ENCODE measurements at places on chromosomes 12 and 14.

DNA sequence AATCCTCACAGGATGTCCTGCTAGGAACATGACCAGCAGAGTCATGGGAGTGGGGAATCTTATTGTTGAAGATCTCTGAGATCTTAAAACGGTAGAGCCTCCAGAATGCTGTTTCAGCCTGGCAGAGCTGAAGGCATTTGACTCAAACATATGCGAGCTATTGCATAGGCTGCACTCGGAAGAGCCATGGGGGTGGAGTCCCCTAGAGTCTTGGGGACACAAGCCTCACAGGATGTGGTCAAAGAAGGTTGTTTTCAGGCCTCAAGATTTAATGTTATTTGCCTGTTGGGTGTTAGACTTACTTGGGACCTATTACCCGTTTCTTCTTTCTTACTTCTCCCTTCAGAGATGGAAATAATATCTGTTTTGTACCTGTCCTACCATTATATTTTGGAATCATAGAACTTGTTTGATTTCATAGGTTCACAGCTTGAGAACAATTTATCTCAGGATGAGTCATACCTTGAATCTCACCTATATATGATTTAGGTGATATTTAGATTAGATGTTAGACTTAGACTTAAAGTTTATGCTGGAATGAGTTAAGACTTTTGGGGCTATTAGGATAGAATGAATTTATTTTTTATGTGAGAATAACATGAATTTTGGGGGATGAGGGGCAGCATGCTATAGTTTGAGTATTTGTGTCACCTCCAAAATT is 172.2 kb upstream of the ATP2B1 start:
- no peak for DNase-seq

- no peak for DNase-seq
Observed at GRCh38 chr14:30928462-30928861, 54.1 kb downstream of the COCH start.

DNA sequence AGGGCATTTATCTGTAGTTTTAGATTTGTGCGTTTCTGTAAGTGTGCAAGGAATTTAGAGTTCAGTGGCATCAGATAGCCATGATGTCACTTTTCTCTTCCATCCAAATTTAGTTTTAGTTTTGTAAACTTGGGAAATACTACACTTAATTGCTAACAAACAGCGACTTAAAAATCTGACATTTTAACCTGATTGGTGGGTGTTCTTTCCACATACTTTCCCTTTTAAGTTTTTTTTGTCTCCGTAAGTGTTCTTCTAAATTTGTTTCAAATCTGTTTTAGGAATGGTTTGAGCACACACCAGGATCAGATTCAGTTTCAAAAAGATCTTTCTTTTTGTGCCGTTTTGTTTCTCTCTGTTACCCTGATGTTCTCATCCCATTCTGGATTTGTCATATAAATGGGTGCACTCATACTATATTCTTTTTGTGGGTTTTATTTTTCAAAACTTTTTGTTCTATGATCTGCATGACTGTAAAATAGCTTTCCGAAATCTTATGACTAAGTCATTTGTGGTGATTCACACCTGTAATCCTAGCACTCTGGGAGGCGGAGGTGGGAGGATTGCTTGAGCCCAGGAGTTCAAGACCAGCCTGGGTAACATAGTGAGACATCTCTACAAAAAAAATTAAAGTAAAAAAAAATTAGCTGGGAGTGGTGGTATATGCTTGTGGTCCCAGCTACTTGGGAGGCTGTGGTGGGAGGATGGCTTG is 58.9 kb downstream of the FBXO34 start:
- DNase-seq = no peak

GRCh38 chr12:133231001-133231400 is 4.7 kb downstream of the ANHX start:
- DNase-seq = no peak

GRCh38 chr12:107607464-107608392 is 77.9 kb upstream of the PWP1 start:
- DNase-seq = peak; percentile 64

DNA sequence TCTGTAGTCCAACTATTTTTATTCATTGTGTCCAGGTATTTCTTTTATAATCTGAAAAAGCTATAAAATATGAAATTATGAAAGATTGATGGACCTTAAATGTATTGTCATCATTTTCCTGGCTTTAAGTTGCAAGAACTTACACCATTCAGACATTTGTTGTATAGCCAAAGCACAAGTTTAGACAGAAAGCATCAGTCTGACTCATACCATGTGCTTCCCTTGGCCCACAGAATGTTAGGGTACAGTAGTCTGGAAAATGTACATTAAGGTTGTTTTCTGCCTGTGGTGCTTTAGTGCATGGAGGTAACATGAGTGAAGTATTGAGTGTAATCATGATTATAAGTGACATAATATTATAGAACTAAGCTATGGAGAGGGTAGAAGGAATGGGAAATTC is 1002.5 kb downstream of the BCL11B start:
- no peak for DNase-seq

DNA sequence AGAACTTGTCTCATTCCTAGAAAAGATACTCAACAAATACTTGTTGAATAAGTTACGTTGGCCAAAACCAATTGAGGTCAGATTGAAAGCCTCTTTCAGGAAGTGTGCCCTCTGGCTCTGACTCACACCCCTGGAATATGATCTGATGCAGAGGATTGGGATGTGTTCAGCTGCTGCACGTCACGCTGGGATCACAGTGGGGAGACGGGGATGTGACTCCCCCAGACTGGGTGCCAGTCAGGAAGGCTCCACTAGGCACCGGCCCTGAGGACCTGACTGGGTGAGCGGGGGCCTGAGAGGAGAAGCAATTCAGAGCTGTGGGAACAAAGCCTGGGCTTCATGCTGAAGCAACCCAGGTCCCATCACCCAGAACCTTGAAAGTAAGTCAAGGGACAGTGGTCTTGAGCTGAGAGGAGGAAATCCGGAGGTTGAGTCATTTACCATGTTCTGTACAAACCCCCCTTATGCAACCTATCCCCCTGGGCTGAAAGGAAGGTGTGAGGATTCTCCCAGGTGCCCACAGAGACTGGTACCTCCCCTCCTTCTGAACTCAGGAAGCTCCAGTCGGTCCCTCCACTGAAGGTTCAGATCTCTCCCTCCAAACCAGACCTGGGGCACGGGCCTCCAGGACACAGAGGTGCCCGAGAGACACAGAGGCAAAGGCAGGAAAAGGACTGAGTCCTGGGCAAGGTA is 3.9 kb downstream of the CEBPE start:
- no peak for DNase-seq

- no peak for DNase-seq
Observed at GRCh38 chr14:64681796-64682710, 22.2 kb upstream of the PLEKHG3 start.

- DNase-seq = no peak
Observed at GRCh38 chr14:39581474-39581873, 149.2 kb upstream of the FBXO33 start.

GRCh38 chr14:100410056-100410565 is 87.0 kb downstream of the SLC25A47 start:
- DNase-seq = no peak

- no peak for DNase-seq
Observed at GRCh38 chr14:48417715-48418500, 742.5 kb upstream of the MDGA2 start.

- peak; percentile 68 for DNase-seq
Observed at GRCh38 chr14:100239840-100240667, 1.1 kb downstream of the YY1 start.

GRCh38 chr14:51929910-51930682 is 59.2 kb upstream of the RTRAF start:
- no peak for DNase-seq

DNA sequence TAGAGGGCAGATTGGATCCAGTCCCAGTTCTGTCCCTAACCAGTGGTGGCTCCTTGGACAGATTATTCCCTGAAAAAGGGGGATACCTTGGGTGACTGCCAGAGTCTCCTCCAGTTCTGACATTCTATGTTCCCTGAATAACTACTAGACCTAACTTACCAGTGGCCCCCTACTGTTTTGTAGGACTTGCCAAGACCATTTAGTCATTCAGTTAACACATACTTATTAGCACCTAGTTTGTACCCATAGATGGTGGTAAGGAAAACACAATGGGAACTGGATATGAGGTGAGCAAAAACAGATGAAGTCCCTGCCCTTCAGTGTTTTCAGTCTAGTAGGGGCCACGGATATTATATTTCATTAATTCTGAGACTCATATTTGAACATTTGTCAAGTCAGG is 3.5 kb downstream of the PRPF40B start:
- DNase-seq = no peak

DNA sequence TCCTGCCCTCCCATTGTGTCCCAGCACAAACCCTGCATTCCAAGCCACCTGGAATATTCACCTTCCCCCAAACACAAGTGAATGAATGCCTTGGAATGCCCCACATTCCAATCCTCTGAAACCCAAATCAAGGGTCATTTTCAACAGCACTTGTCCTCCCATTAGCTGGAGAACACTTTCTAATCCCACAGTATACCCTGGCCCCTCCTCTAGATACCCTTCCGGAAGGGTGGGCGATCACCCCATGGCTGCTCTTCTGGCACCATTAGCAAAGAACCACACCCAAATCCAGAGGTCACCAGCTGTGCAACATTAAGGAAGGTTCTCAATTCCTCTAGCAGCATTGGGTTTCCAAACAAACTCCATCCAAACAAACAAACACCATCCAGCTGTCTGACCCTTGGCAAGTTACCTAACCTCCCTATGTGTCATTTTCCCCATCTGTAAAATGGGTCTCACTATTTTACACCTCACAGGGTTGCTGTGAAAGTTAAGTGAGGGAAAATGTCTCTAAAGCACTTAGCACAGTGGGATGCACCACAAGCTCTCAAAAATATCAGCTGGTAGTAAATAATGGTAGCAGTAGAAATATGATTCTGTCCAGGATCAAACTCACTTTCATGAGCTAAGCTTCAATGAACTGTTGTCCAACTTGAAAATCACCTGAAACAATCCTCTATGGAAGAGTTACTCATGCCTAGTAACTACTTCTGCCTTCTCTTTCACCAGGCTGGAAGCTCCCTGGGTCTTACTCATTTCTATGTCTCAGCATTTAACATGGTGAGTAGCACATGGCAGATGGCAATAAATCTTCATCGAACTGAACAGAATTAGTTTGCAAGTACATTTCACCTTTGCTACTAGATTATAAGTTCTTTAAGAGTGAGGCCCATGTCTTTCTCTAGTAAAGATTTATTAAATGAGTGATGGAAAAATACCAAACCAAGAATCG is 5.3 kb downstream of the NUAK1 start:
- no peak for DNase-seq

GRCh38 chr14:106346534-106347290 is 820.3 kb downstream of the TMEM121 start:
- DNase-seq = no peak

DNA sequence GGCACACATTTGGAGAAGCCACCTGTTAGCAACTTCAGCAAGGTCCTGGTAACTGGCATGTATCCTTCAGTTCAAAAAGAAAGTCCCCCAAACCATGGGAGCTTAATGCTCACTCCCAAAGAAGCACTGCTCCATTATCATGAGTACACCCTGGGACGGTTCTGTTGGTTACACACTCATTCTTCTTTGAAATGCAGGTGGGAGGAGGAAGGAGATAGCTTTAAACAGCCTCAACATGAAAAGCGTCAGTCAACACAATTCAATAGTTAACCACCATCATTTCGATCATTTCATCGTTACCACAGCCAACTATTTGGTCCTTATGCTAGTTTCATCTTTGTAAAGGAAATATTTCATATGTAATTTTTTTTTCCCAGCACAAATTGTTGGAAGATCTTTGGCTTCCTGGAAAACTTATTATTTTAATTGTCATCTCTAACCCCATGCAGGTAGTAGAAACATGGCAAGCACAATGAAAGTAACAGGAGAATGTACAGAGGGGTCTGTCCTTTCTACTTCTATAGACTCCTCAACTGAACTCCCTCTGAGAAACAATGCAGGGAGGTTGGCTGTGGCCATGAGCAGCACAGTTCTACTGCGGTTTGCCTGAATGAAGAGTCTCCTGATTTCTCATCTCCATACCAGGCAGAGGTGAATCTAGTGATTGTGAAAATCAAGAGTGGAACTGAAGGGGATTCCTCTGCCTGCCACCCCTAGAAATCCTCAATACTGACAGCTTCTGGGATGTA is 196.4 kb upstream of the FOXN3 start:
- no peak for DNase-seq

Data from stimulated activated CD8-positive, alpha-beta memory T cell treated with anti-CD3 and anti-CD28 coated beads, Interleukin-7, amount 100 ng/mL, for 4 hours (primary cell).